Stimulated activated CD4-positive, alpha-beta T cell treated with anti-CD3 and anti-CD28 coated beads, Interleukin-15, amount 100 ng/mL, for 1 hour (primary cell): ENCODE measurements at places on chromosomes 5 and 9.

GRCh38 chr9:125559894-125560293, 147.1 kb downstream of the MAPKAP1 start:
- no peak for DNase-seq

DNA sequence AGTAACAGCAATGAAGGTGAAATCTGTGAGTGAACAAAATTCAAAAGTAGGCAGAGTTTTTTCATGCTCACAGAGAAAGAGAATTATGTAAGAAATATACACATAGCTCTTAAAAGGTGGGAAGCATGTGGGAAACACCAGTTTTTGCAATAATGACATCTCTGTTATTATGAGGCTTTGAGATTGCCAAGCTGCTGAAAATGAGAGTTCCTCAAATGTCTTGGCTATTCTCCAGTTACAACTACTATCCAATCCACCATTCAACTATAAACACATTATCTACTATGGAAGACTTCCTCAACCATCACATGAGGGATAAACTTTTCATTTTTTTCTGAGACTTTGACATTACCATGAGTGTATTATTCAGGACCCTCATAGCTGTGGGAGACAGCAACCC, 420.8 kb upstream of the ACTBL2 start:
- no peak for DNase-seq

DNA sequence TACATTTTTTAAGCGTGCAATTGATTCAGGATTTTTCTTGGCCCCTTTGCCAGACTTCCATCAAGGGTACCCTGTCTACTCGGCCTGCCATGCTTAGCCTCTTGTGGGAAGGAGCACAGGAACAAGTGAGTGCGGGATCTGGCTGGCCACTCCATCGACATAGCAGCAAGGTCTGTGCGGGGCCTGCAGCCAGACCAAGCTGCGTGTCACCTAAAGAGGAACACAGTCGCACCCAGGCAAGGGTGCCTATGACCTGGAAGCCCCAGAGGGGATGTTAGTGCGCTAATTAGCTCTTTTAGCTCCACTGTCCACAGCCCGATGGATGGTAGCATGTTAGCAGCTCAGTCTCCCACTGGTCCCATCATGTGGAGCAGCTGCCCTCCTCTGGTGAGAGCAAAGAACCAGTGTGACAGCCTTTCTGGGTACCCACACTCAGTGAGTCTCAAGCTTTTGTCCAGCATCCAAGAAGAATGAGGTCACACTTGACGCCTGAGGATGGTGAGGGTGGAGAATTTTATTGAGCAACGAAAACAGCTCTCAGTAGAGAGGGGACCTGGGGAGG, 38.7 kb downstream of the FTMT start:
- no peak for DNase-seq

- no peak for DNase-seq
Measured at GRCh38 chr9:113876151-113876992, at the start of gene ZNF618. Gene ZNF618, plus strand, starts transcription at chr9:113876309. Its CDS starts 72 bp downstream, at chr9:113876381.

GRCh38 chr9:113985968-113986585, 92.0 kb downstream of the AMBP start:
- DNase-seq: no peak

- DNase-seq: no peak
Measured at GRCh38 chr9:137757613-137758029, 120.0 kb upstream of the CACNA1B start.

GRCh38 chr5:115461506-115462290, 82.9 kb downstream of the FEM1C start:
- no peak for DNase-seq

GRCh38 chr9:118896324-118897000, 472.8 kb downstream of the BRINP1 start:
- DNase-seq: no peak

DNA sequence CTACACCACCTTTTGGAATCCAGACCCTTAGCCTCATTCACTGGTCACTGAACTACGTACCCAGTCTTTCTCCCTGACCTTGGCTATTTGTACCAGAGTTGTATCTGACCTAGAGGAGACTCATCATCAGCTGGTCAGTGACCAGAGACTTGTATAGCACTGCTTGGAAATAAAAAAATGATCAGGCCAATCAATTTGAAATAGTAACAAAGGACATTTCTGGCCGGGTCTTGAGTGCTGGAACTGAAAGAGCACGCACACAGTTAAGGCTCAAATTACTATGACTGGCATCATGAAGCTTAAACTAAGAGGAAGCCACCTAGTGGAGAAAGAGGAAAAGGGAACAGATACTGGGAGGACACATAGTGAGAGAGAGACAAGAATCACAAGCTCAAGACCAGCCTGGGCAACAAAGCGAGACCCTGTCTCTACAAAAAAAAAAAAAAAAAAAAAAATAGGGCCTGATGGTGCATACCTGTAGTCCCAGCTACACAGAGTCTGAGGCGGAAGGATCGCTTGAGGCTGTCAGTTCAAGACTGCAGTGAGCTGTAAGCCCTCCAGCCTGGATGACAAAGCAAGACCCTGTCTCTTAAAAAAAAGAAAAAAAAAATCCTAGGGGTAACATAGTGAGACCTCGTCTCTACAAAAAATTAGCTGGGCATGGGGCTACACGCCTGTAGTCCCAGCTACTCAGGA, 12.8 kb upstream of the SRP19 start:
- DNase-seq: no peak

DNA sequence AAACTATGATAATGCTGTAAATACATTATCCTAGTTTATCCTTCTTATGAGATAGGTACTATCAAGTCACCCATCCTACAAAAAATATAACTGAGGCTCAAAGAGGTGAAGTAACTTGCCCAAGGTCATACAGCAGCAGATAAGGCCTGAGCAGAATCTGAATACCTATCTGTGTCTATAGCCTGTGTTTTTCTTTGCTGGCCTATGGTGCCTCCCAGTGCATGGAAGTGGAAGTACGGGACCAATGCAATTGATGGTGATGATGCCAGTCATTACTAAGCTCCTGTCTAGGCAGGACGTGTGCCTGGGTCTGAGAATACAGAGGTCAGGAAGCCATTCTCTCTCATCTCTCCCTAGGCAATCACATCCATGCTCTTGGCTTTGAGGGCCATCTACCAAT, 67.8 kb downstream of the FAT2 start:
- DNase-seq: no peak

DNA sequence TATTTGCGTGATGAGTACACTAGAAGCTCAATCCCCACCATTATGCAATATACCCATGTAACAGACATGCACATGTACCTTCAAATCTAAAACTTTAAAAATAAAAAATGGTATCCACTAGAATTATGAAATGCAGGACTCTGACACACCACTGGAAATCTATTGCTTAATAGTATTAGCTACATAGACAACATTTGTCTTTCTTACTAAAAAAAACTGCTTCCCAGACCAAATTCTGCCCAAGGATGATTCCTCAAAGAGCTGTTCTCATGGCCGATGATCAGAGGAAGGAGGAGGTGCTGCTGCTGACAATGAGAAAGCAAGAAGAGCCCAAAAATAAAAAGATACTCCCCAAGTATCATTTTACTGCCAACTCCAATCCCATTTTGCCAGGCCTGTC, 67.2 kb downstream of the TTC39B start:
- DNase-seq: no peak

GRCh38 chr5:85109616-85110015, 724.9 kb upstream of the EDIL3 start:
- DNase-seq: no peak

GRCh38 chr5:119678351-119679028, 49.1 kb downstream of the FAM170A start:
- DNase-seq: no peak

DNA sequence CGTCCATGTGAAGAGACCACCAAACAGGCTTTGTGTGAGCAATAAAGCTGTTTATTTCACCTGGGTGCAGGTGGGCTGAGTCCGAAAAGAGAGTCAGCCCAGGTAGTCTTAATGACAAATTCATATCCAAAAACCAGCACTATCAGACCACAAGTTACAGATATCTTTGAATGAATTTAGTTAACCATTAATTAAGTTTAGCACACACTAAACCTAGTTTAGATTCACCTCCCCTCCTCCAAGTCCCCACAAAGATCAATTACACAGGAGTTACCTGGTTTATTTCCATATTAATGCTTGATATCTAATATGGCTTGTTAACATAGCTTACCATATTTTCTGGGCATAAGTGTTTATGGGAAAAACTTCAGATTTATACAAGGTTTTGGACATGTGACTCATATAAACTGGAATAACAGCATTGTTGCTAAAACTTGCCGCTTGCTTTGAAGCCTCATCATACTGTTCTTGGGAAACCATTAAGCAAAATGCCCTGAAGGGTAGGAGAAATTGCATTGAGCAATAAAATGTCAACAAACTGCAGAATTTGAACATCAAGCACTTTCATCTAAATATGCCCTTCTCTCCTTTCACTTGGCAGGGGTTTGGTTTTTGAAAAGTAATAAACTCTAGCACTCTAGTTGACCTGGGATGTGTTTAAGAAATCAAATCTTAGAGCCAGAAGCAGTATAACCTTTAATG, 166.9 kb downstream of the SNCAIP start:
- no peak for DNase-seq

- no peak for DNase-seq
Measured at GRCh38 chr5:83846624-83847350, 126.1 kb upstream of the HAPLN1 start.

- DNase-seq: no peak
Measured at GRCh38 chr5:53063791-53064190, 45.8 kb downstream of the MOCS2 start.

- no peak for DNase-seq
Measured at GRCh38 chr9:92480986-92481633, 1.2 kb downstream of the ASPN start.

DNA sequence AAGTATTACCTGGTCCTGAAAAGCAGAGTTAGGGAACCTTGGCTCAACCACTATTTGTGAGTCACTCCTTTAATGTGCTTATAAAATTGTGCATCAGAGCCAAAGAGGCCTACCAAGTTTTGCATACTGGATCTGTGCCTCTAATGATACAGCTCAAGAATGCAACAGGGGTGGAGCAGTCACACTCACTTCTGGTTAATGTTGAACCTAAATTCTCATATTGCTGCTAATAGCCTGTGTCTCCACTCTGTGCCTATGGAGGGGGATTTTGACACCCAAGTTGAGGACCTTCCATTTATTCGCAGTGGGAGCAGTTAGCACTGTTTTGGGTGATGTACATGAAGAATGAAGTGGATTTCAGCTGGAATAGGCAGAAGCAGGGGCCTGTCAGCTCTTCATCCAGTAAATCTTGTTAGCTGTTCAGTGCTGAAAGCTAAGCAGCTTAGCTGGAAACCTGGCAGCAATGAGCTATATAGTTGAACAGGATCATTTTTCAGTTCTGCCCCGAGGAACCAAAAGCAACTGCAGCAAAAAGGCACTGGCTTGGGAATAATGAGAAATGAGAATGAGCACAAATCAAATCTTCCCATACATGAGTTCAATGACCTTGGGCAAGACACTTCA, 9.7 kb downstream of the SH3TC2 start:
- no peak for DNase-seq
